Caki2 (cell line): ENCODE measurements at places on chromosomes 7 and 10. TPM values are rescaled to one million over a fixed set of nuclear protein-coding genes. Genes with fewer than 3 reads are reported as not detected.

DNA sequence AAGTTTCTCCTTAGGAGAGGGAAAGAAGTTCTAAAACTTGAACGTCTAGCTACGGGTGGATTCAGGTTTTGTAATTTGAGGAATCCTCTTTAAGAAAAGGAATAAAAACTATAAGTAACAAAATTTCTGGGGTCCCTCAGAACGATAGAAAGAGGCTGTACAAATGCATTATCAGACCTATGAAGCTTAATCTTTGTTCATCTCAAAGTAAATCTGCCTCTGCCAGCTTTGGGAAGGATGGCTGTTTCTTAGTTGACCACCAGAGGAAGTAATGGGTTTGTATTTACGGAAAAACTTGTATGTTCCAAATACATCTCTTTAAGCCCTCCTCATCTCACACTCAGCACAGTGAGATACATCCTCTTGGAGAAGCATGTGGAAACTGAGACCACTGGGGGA is 864 bp downstream of the PSTK start:
- peak; percentile 31 for DNase-seq

DNA sequence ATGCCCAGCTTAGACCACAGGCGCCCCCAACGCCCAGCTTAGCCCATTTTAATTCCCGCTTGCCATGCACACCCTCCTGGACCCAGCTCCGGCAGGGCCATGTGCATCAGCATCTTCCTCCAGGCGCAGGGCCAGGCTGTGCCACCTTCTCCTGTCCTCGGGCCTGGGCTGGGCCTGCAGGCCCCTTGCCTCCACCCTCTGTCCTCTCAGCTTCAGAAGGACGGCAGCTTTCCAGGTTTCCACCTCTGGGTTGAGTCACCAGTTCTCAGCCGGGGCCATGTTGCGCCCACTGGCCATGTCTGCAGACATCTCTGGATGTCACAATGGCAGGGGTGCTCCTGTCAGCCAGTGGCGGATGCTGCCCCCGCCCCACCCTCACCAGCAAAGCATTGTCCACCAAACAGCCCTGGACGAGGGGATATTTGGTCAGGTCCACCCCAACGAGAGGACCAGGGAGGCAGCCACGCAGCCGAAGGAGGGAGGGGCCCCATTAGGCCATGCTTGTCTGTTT is 59.1 kb upstream of the NKX6-2 start:
- no peak for DNase-seq

- no peak for DNase-seq
Observed at GRCh38 chr10:34341473-34341872, 473.6 kb downstream of the PARD3 start.

GRCh38 chr10:7533657-7534479 is 123.0 kb upstream of the SFMBT2 start:
- DNase-seq, result no peak

The SP8 gene
- 1.1 and 1.4 TPM in 2 replicates for total RNA-seq

DNA sequence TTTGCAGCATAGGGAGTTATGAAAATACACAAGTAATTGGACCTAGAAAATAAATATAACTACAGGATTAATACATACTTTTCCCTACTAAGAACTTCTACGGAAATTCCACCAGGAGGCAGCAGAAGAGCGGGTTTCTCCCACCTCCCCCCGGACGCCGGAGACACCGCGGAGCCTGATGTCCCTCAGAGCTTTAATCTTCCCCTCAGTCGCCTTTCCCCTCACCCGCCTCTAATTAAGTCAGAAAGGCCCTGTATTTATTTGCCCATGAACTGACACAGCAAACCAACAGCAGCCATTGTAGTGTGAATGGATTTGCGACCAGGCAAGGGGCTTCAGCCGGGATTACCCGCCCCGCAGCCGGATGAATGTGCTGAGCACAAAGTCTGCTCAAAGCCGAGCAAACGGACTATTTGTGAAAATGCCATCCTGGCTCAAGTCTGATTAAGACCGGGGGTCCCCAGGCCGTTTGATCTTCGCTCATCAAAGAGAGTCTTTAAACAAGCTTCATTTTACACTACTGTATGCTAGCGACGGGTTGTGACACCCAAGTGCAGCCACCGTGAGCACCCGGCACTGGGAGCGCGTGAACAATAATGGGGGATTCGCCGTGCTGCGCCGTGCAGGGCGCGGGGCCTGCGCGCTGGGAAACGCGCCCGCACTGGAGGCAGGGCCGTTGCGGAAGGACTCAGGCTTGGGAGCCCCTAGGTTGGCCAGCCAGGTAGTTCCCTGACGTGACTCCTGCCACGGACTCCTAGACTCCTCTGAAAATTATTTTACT is 5.6 kb upstream of the DKK1 start:
- DNase-seq, result peak; percentile 37

The TUBAL3 gene
- not detected in 2 replicates for total RNA-seq

The TAS2R41 gene
- not detected in 2 replicates for total RNA-seq

DNA sequence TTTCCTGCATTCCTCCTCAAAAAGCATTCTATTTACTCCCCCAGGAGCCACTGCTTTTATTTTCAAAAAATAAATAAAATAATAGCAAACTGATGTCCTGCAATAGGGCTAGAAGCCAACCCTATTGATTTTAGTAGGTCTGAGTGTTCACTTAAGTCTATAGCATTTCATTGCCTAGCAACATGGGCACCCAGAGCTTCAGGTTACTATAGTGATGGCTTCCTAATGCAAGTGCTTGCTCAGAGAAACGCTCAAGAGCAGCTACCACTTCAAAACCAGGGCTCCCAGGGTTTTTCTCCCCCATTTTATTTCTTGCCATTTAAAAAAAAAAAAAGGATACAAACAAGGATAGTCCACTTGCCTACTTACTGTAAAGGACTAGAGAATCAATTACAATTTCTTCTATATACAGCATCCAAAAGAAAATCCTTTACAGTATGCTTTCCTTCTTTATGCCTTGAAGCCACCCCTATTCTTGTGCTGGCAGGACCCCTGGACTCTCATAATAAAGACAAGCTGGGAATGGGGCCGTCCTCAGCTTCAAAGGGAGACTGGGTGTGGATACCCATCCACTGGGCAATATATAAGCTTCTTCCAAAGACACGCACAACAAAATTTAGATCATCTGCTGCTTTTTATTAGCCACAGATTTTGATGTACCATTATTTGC is 133.3 kb downstream of the VPS41 start:
- no peak for DNase-seq

- peak; percentile 2 for DNase-seq
Observed at GRCh38 chr7:112571852-112572607, 91.2 kb downstream of the LSMEM1 start.

DNA sequence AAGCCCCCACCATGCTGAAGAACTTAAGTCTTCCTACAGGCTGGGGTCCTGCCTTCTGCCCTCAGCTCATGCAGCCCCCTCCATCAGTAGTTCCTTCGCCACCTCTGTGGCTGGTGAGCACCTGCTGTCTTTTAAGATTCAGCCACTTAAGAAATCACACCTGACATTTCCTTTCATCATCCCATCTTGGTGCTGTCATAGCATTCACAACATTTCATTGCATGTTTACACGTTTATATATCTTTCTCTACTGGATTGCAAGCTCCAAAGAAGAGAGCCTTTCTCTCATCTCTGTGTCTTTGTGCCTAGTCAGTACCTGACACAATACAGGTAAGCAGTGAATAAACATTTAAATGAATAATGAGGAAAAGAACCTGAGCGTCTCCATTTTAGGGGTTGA is 38.3 kb downstream of the SND1 start:
- no peak for DNase-seq

GRCh38 chr7:9200626-9201025 is 767.2 kb downstream of the NXPH1 start:
- no peak for DNase-seq

The IL2RA gene
- total RNA-seq, result not detected in 2 replicates

The TMEM270 gene
- 1.7 TPM in 1 of 2 replicates, not detected in the other for total RNA-seq

The PALD1 gene
- 1.3 and 1.6 TPM in 2 replicates for total RNA-seq

The GRM3 gene
- total RNA-seq, result not detected in 2 replicates

The HMX2 gene
- total RNA-seq, result not detected in 2 replicates

DNA sequence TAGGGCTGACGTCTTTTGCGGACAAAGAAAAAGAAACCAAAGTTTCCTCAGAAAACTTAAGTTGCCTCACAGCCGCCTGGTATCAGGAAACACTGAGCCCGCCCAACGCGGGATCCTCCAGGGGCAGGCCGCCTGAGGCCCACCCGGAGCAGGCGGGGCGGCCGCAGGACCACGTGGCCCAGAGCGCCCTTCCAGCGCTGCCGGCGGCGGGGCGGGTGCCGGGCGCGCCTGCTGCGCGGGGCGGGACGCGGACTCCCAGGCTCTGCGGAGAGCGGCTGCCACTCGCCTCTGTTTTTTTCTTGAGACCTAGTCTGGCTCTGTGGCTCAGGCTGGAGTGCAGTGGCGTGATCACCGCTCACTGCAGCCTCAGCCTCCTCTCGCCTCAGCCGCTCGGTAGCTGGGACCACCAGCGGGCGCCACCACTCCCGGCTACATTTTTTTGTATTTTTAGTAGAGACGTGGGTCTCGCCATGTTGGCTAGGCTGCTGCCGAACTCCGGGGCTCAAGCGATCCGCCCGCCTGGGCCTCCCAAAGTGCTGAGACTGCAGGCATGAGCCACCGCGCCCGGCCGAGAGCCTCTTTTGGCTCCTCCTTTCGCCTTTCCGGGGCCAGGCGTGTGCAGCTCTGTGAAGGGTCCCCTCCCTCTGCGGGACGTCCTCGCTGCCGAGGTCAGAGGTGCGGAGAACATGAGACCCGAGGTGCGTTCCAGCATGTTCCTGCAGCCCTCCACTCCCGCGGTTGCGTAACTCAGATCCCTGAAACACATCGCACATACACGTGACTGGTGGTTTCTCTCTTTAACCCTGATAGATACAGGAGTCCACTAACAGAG is 11.6 kb upstream of the HNRNPF start:
- peak; percentile 89 for DNase-seq

The NCF1 gene
- not detected in 2 replicates for total RNA-seq

The ENKUR gene
- 0.07 TPM in 1 of 2 replicates, not detected in the other for total RNA-seq

The SLC26A4 gene
- 0.88 TPM in 1 of 2 replicates, not detected in the other for total RNA-seq

DNA sequence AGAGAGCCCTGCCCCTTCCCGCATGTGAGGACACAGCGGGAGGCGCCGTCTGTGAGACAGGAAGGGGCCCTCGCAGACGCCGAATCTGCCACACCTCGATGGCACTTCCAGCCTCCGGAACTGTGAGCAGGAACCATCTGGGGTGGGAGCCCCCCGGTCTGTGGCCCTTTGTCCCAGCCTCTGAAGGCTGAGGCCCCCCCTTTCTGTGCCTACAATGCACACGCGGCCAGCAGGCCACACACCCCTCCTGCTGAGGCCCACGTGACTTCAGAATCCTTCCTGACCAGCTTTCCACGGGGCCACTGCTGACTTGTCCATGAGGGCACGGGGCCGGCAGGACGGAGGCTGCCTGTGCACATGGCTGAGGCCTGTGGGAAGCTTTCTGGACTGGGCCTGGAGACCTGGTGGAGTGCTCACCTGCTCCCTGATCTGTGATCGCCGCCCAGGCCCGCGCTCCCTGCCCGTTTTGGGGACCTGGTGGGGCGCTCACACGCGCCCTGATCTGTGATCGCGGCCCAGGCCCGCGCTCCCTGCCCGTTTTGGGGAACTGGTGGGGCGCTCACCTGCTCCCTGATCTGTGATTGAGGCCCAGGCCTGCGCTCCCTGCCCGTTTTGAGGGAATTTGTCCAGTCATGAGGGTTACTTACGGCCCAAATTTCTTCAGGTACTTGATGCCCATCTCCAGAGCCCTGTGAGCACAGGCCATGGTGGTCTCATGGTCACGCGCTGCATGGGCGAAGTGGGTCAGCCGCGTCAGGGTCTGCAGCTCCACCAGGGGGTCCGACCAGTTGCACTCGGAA is 34.3 kb downstream of the CFAP46 start:
- DNase-seq, result no peak

DNA sequence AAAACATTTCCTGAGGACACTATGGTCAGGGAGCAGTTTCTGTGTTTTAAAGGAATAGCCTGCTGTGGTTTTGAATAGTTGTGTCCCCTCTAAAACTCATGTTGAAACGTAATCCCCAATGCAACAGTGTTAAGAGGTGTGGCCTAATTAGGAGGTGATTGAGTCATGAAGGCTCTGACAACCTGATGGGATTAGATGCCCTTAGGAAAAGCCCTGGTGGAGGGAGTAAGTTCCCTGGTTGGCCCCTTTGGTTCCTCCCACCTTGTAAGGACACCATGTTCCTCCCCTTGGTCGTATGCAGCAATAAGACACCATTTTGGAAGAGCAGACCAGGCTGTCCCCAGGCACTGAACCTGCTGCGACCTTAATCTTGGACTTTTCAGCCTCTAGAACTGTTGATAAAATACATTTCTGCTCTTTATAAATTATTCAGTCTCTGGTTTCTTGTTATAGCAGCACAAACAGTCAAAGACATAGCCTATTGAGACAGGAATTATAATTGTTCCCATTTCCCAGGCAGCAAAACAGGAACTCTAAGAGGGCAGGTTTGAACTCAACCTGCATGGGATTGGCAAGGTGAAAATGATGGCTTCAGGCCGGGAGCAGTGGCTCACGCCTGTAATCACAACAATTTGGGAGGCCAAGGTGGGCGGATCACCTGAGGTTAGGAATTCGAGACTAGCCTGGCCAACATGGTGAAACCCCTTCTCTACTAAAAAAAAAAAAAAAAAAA is 20.5 kb upstream of the TNS3 start:
- peak; percentile 46 for DNase-seq

The PDZD7 gene
- total RNA-seq, result 0.51 and 5.3 TPM in 2 replicates

The NODAL gene
- not detected in 2 replicates for total RNA-seq

DNA sequence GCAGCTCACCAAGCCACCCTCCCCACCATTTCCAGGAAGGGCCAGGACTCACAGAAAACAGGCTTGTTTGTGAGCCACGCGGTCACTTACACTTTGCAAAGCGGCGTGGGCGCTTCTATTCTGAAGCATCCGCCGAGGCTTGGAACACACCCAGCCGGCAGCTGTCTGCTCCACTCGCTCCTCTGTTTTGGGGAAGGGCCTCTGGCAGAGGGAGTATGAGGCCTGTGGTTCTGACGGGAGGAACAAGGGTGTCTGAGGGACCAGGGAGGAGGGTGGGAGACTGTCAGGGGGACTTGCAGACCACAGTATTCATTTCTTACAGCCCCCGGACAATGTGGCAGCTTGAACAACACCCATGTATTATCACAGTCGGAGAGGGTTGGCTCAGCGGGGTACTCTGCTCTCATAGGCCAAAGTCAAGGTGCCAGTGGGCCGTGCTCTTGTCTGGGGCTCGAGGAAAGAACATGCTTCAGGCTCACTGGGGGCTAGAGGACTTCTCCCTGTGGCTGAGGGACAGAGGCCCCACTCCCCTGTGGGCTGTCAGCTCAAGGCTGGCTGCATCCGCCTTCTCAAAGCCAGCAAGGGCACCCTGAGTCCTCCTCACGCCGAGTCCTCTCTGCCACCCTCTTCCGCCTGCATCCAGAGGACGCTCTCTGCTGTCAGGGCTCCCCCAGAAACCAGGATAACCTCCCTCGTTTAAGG is 60.4 kb upstream of the FAM20C start:
- no peak for DNase-seq

DNA sequence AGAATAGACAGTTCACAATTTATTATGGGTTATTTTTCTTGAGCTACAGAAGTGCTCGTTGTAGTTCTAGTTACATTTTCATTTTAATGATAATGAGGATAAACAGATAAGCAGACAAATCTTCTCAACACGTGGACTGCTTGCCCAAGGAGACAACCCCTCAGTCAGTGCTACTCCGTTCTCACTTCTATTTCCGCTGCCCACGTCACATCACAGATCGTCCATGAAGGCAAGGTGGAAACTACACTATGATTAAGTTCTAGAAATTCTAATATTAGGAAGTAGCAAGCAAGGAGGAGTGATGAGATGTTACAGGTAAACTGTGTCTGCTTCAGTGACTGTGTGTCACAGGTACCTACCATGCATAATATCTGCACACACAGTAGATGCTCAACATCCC is 210.5 kb downstream of the CHCHD3 start:
- DNase-seq, result no peak

The C7orf33 gene
- not detected in 2 replicates for total RNA-seq

The ABCC2 gene
- 64.4 and 68.4 TPM in 2 replicates for total RNA-seq
